ENCODE measurements at places on chromosomes 2 and 18. TPM values are rescaled to one million over a fixed set of nuclear protein-coding genes. Genes with fewer than 3 reads are reported as not detected.

The LDLRAD4 gene
- 23.3 TPM for total RNA-seq

The TCF23 gene
- not detected for total RNA-seq

- DNase-seq, result no peak
Measured at GRCh38 chr2:140061240-140061639, 1281.0 kb upstream of the NXPH2 start.

GRCh38 chr2:181446985-181447384 is 10.2 kb upstream of the ITGA4 start:
- DNase-seq, result no peak

DNA sequence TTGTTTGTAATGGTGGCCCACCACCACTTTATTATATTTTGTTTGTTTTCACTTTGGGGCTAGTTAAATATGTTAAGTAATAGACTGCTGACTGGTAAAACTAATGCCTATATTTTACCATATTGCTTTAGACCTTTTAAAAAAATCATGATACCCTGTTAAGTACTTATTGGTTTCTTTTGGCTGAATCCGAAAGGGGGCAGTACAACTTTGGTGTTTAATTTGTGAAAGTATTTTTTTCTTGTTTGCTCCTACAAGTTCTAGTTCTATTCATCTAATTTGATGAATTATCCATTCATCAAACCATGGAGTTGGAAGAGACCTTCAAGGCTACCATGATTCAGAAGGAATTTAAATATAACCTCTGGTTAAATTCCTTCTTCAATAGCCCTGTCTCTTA is 147.0 kb downstream of the MBD5 start:
- no peak for DNase-seq

The CLEC4F gene
- total RNA-seq, result 0.13 TPM

The TRIM43 gene
- not detected for total RNA-seq

GRCh38 chr2:190762566-190762965 is 113.7 kb downstream of the NAB1 start:
- no peak for DNase-seq
